Activated CD8-positive, alpha-beta memory T cell treated with anti-CD3 and anti-CD28 coated beads for 48 hours (primary cell): ENCODE measurements at places on chromosomes 16 and 17.

GRCh38 chr17:17937958-17938357, 34.2 kb downstream of the TOM1L2 start:
- DNase-seq = no peak

- no peak for DNase-seq
Measured at GRCh38 chr16:27428026-27428785, 26.2 kb downstream of the IL21R start.

GRCh38 chr17:1004769-1005295, 7.9 kb downstream of the TIMM22 start:
- no peak for DNase-seq

DNA sequence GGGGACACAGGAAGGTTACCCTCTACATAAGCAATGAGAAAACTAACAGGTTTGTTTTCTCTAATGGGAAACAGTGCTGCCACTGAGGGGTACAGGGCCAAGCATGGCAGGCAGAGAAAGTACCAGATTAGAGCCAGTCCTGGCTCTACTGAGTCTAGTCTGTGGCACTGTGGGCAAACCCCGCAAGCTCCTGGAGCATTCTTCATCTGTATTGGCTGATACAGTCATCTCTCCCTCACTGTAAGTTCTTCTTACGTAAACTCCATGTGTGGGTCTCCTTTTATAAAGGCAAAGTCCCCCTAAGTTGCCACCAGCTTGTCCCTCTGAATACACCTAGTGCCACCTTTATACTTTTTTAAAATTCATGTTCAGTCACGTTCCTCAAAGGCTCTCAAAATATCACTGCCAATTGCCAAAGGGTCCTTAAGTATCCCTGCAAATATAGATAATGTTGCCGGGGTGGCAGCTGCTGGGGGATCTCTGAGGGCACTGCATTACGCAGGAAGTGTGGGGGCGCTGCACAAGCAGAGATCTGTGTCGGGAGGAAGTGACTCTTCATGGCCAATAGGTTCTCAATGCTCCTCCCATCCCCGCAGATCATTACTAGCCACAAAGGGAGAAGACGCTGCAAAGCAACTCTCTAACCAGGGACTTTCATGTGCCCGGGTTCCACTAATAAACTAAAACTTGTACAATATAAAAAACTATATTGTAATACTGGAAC, 18.8 kb downstream of the XPO6 start:
- DNase-seq = no peak

DNA sequence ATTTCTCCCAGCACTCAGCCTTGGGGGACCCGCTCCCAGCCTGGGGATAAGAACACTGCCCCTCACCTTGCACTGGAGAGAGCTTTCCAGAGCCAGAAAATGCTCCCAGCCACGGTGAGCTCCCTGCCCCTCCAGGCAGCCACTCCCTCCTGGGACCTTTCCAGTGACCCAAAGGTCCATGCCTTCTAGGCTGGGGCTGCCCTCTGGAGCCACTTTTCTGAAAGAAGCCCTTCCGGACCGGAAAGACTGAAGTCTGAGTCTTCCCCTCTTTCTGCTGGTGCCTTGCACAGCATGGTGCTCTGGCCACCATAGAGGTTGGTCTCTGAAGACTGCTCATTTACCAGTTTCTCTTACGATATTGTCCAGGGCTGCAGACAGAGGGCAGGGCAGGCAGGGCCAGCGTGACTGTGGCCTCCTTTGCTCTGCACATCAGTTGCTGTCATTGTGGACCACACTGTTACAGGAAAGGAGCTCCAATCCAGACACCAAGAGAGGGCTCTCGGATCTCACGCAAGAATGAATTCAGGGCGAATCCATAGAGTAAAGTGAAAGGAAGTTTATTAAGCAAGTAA, 7.1 kb upstream of the ABCC12 start:
- DNase-seq = no peak
